ENCODE measurements at places on chromosomes 3 and 15. TPM values are rescaled to one million over a fixed set of nuclear protein-coding genes. Genes with fewer than 3 reads are reported as not detected.

Gene GHSR
- not detected for total RNA-seq

Gene P3H2
- 220 TPM for total RNA-seq

Gene GAP43
- total RNA-seq: 0.39 TPM

Gene ADIPOQ
- not detected for total RNA-seq

Gene GALK2
- total RNA-seq: 79.3 TPM

Gene MME
- total RNA-seq: 26.5 TPM

Gene SPATA12
- total RNA-seq: not detected

Gene MUC4
- not detected for total RNA-seq

Gene PP2D1
- total RNA-seq: not detected

Gene OCA2
- total RNA-seq: not detected

Gene LDHAL6B
- total RNA-seq: not detected

All from articular chondrocyte of knee joint (primary cell).